GM23248 (cell line): ENCODE measurements at places on chromosomes 11 and 22.

GRCh38 chr22:46052801-46053562 lies 76.0 kb upstream of the WNT7B start:
- DNase-seq = peak; percentile 77

DNA sequence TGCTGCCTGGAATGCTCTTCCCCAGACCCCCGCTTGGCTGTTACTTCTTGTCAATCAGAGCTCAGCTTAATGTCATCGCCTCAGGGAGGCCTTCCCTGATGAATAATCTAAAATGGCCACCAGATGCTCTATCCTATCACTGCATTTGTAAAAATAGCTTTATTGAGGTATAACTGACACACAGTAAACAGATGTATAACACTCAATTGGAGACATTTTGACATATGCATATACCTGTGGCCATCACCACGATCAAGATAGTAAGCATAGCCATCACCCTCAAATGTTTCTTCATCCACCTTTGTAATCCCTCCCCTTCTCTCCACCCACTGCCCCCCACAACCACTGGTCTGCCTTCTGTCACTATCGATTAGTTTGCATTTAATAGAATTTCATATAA lies 36.6 kb upstream of the NECTIN1 start:
- no peak for DNase-seq

GRCh38 chr11:83156996-83157593 lies at the start of gene PCF11:
TSS of gene PCF11 (plus strand) at chr11:83157131. CDS start at chr11:83157440, 309 bp downstream.
- no peak for DNase-seq

GRCh38 chr22:20440637-20441591 lies 3.3 kb upstream of the SCARF2 start:
- no peak for DNase-seq

DNA sequence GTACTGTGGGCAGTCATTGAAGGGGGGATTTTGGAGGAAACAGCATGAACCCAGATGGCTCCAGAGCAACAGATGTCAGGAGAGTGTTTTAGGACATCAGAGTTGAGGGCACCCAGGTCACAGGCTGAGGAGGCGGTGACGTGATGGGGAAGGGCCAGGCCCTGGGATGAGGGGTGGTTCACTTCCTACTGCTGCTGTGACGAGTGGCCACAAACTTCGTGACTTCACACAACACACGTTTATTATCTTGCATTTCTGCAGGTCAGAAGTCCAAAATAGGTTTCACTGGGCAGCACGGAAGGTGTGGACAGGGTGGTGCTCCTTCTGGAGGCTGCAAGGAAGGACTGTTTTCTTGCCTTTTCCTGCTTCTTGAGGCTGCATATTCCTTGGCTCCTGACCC lies 77.7 kb upstream of the RAB1B start:
- no peak for DNase-seq

DNA sequence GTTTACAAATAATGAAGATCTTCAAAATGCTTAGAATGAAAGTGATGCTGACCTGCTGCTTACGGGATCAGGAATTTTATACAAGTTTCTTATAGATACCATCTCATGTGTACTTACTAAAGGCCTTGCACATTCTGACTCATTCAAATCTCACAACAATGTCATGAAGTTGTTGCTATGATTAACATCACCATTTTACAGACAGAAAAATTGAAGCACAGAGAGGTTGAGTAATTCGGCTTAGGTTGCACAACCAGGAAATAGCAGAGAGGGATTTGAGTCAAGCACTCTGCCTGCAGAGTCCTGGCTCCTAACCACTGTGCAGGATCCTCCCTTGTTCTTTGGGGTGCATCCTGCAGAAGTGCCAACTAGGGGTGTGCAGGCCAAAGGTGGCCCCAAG lies 471.9 kb downstream of the MIAT start:
- DNase-seq = peak; percentile 84

- DNase-seq = no peak
Measured at GRCh38 chr11:33292311-33292710, 35.1 kb downstream of the HIPK3 start.

GRCh38 chr11:65382804-65383368 lies 440 bp upstream of the SLC25A45 start:
- no peak for DNase-seq

GRCh38 chr11:15562230-15562629 lies 447.5 kb downstream of the INSC start:
- DNase-seq = no peak

GRCh38 chr22:46576556-46577367 lies 39.3 kb upstream of the CELSR1 start:
- peak; percentile 84 for DNase-seq

GRCh38 chr11:66727282-66728037 lies 1.6 kb downstream of the SPTBN2 start:
- DNase-seq = peak; percentile 44

GRCh38 chr11:66136752-66137123 lies 66.7 kb downstream of the PACS1 start:
- peak; percentile 55 for DNase-seq

DNA sequence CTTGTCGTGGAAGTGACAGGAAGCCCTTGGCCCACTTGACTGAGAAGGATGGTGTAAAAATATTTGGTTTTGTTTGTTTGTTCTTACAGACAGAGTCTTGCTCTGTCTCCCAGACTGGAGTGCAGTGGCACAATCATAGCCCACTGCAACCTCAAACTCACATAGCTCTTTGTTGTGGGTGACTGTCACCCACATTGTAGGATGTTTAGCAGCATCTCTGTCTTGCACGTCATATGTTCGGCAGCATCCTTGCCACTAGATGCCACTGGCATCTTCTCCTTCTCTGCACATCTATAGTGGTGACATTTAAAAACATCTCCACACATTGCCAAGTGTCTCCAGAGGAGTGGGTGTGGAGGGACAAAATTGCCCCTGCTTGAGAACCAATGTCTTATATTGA lies 56.8 kb downstream of the PRR5L start:
- no peak for DNase-seq
